Kidney glomerular epithelial cell (primary cell): ENCODE measurements at places on chromosomes 6 and 20.

DNA sequence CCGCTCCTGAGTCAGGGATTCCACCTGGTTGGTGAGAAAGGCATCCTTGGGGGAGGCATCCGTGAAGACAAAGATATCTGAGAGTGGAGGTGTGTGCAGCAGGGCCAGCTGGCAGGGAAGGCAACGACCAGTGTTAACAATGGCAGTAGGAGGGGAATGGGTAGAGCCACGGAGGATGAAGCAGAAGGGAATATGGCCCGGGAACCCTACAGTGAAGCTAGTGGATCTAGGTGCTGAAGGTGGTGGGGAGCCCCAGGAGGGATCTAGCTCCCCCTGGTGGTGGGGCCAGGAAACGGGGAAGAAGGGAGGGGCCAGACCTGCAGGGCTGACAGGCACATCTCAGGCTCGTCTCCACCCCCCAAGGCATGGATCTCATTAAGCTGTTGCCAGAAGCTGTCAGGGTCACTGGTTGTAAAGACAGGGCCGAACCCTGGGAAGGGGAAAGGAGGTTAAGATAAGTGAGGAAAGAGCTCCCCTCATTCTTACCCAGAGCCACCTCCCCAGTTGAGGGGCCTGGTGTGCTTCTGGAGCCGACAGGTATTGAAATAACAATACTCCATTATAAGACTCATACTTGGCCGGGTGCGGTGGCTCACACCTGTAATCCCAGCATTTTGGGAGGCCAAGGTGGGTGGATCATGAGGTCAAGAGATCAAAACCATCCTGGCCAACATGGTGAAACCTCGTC is 7.3 kb downstream of the VWA7 start:
- no peak for DNase-seq

GRCh38 chr6:42618105-42618504 is 54.3 kb downstream of the UBR2 start:
- DNase-seq, result no peak

DNA sequence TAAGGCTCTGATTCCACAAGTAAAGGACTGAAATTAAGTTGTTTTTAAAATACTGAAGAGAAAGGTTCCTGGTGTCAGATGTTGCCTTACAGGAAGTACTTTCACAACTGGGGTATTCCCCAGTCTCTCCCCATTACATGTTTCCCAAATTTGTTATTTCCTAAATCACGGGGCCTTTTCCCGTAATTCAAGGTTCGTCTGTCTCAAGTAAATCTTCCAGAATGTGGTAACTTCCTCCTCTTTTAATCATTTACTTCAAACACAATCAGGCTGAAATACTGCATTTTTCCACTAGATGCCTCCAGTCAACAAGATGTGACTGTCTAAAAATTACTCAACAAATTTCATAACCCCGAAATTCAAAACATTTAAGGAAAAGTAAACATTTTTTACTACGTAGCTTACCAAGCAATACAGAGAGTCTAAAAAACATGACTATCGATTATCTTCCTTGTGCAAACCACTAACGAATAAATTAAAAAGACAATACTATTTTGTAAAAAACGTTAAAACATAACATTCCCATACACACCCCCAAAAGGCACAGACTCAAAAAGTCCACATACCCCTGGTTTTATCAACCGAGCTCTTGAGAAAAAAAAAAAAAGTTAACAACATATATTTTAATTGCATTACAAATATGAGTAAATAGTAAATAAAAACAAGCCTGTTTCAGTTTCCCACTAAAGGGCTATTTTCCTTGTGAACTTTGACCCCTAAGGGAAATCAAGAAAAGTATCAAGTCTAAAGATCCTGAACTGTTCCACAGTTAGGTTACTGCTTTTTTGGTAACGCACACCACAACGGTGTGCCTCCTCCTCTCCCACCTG is 1.7 kb downstream of the SOD2 start:
- peak; percentile 91 for DNase-seq

DNA sequence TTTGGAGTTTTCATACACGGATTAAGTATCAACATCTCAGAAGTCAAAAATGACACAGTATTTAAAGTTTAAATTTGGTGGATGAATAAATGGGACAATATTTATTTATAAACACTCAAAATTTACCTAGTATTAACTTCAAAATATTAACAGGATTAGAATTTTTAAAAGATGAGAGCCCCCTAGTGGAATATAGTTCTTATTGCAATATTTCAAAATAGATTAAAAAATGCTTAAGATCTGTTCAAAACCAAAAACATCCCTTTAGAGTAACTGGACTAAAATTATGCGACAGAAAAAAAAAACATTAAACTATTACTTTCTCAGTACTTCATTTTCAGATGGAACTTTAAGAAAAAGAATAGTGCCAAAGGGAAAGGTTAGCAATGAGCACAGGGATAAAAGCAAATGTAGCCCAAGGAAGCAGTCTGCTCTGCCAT is 56.6 kb downstream of the SNX14 start:
- DNase-seq, result peak; percentile 11

- no peak for DNase-seq
These were observed 1365.9 kb downstream of the GRIK2 start for GRCh38 chr6:102759415-102759814.

GRCh38 chr20:40493071-40493470 is 196.0 kb downstream of the MAFB start:
- no peak for DNase-seq

DNA sequence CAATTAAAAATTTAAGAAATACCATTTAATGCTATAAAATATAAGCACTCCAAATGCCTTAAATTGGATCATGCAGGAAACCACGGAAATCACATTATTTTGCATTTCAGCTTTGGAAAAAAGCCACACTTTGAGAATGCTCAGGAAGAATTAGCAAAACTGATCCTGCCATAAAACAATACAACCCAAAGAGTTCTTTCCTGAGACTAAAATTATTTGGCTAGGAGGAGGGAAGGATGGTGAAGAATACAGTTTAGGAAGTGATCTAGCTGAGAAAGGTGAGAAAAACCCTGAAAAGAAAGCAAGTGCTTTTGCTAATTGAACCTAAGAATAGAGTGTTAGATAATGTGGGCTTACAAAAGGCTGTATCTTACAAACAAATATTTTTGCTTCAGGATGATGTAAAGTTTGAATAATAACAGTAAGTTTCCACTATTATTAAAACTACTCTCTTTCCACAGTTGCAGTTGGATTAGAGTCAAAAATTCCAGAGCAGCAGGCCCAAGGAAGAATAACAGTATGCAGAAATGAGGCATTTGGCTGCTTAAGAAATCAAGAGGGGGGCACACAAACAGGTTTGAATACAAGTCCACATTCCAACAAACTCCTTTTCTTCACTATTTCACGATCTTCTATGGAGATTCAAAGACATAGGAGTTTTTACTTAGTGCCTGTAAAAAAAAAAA is 565.4 kb downstream of the RFPL4B start:
- peak; percentile 36 for DNase-seq

DNA sequence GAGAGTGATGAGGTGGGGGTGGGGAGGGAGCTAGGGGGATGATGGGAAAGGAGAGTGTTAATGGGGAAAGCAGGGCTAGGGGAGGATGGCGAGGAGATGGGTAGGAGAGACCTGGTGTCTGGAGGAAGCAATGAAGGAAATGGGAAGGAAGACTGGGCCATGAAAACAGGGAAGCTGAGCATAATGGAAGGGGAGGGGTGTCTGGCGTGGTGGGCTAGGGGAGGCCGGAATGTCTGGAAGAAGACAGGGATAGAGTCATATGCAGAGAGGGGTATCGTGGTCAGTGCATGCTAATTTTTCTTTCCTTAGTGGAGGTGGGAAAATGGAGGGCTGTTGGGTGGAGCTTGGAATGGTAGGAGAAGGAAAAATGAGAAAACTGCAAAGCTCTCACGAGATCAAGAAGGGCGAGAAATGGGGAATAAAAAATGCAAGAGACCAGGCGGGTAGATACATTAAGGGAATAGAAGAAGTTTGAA is 423 bp downstream of the KLHDC3 start:
- peak; percentile 31 for DNase-seq

- peak; percentile 65 for DNase-seq
These were observed 45.3 kb upstream of the COL21A1 start for GRCh38 chr6:56292505-56293181.

DNA sequence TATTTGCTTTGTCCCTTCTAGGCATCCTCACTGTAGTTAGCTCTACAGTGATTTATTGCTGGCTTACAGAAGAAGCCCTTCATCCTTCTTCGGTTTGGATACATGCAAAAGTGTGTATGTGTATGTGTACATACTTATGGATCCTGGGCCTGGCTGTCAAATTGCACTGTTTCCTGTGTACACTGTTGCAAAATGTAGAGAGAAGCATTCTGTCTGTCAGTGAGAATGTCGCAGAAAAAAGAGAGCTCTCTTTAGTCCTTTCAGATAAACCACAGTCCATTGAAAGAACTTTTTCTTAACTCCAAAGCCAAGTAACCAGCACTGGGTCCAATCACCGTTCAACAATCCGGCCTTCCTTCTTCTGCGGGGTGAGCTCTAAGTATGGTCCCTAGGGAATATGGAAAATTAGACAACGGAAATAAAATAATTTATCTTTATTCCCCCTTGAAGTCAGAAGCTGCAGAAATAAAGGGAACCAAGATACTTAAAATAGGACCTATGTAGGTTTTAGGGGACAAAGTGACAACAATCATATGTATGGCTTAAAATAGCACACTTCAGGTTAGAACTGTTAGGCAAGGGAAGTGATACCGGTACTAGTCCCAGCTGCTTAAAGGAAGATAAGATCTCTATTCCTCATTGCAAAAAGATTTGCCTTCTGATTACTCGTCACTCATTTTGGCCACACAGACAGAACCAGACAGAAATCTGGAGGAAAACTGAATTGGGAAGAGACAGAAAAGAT is 107.0 kb downstream of the CD83 start:
- no peak for DNase-seq

DNA sequence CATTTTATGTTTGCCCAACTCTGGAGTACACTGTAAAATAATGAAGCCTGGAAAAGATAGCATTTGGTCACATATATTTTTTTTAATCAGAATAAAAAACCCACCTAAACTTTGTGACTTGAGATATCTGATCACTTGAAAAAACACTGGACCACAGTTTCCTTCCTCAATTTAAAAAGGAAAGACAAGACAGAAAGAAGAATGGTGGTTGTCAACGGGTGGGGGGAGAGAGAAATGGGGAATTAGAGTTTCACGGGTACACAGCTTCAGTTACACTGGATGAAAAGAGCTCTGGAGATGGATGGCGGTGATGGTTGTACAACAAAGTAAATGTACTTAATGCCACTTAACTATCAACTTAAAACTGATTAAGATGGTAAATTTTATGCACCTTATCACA is 14.7 kb upstream of the DST start:
- DNase-seq, result no peak

DNA sequence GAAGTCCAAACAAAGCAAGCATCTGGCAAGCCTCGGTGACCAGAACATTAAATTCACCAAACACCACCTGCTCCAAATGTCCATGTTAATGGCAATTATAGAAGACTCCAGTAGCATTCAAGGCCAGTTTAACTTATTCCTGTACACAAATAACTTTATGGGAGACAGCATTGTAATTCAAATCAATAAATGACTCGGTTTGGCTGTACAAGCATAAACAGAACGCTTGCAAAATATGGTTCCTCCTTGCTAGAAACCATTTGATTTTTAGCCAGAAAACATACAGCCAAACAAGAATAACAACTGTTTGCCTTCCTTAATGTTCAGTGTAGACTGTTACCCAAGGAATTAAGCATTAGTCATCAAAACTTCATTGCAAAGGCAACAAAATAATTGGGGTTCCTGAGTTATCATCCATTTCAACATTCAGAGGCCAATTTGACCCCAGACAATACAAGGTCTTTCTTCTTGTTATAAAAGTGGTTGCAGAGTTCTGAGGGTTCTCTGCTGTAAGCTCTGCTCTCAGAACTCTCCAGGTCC is 125.1 kb downstream of the BFSP1 start:
- no peak for DNase-seq

GRCh38 chr6:43674291-43674690 is 13.3 kb downstream of the MRPS18A start:
- no peak for DNase-seq

DNA sequence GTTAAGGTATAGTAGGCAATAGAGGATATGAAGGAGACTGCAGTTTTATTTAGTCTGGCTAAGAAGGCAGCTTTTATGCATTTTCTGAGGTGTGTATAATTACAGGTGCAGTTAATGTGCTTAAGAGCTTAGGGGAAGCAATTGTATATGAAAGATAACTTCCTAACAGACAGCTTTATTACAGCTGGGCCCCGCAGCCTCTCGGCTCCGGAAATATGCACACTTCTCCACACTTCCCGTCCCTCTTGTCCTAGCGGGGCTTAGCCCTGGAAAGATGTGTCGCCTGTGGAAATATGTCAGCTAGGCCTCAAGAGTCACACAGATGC is 178.4 kb upstream of the ARID1B start:
- DNase-seq, result no peak

DNA sequence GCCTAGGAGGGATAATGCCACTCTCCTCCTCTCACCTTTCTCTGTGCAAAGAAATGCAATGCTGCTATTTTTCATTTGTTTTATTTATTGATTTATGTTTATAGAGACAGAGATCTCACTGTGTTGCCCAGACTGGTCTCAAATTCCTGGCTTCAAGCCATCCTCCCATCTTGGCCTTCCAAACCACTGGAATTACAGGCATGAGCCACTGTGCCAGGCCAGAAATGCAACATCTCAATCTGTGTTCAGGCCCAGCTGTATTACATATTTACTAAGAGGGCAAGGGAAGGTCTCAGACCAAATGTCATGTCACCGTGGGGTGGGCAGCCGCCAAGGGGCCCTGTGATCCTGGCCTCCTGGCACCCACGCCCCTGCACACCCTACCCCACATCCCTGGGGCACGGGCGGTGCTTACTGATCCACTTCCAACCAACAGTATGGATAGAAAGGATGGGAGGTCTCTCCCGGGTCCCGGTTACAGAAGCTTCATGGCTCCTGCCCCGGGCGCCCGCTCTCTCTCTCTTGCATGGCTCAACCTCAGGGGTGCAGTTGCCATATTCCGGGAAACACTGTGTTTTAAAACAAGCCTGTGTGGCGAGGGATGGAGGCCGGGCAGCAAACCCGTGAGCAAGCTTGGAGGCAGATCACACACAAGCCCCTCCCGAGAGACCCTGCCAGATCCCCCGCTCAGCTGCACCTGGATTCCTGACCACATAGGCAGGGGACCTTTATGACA is 111.8 kb downstream of the AGPAT4 start:
- no peak for DNase-seq
